ENCODE measurements at places on chromosomes 6 and 20.
A peak's percentile ranks its signal among the peaks of the same experiment; 100 is the strongest.

DNA sequence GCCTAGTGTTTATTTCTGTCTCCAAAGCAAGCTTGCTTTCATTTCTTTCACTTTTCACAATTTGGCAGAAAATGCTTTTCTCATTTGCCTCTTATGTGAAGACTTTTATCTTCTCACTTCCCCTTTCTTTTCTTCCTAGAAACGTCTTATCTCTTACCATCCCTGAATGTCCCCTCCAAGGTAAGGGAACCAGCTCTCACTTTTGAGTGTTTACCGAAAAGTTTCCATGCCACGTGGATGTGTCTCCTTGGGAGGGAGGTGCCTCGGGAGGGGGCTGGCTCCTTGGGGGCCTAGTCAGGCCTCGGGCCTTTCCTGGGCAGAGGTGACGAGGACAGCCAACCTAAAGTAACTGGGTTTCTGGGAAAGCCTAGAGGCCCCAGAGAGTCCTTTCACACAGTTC, 127.4 kb downstream of the CD24 start:
- no peak for DNase-seq

GRCh38 chr20:1326031-1326930, 2.7 kb downstream of the SDCBP2 start:
- no peak for DNase-seq

- no peak for DNase-seq
Measured at GRCh38 chr6:155452576-155452975, 3.1 kb downstream of the NOX3 start.

GRCh38 chr20:12113468-12114371, 196.0 kb downstream of the BTBD3 start:
- DNase-seq = peak; percentile 92

GRCh38 chr6:52155791-52156576, 30.2 kb upstream of the IL17A start:
- no peak for DNase-seq

GRCh38 chr6:41527721-41528408, 18.3 kb upstream of the FOXP4 start:
- peak; percentile 35 for DNase-seq

DNA sequence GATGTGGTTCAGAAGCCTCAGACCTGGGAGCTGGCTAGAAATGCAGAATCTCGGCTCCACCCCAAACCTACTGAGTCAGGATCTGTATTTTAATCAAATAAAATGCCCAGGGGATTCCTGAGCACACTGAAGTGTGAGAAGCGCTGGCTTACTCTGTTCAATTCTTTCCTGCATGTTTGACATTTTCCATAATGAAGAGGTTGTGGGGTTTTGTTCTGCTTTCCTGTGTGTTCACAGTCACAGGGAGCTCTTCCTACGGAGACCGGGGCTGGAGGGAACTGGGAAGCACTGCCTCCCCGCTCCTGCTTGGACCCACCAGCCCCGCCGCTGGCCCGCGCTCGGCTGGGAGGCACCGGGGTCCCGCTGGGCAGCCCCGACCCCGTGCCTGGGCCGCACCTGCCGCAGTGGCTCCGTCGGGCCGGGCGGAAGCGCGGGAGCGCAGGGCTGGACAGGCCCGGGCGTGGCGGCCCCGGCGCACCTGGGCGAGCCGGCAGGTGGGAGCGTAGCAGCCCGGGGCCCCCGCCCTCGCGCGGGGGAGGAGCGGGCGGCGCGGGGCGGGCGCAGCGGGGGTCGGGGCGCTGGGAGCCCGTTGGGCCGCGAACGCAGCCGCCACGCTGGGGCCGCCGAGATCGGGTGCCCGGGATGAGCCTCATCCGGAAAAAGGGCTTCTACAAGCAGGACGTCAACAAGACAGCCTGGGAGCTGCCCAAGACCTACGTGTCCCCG, at the start of gene MAPK13:
TSS of gene MAPK13 (plus strand) at position 573 of the 726 bp plus-strand sequence. CDS start at position 643, 70 bp downstream.
- DNase-seq = no peak
